ENCODE measurements at places on chromosomes 2 and 18.

GRCh38 chr2:9327873-9328352, 95.4 kb downstream of the ITGB1BP1 start:
- no peak for DNase-seq

DNA sequence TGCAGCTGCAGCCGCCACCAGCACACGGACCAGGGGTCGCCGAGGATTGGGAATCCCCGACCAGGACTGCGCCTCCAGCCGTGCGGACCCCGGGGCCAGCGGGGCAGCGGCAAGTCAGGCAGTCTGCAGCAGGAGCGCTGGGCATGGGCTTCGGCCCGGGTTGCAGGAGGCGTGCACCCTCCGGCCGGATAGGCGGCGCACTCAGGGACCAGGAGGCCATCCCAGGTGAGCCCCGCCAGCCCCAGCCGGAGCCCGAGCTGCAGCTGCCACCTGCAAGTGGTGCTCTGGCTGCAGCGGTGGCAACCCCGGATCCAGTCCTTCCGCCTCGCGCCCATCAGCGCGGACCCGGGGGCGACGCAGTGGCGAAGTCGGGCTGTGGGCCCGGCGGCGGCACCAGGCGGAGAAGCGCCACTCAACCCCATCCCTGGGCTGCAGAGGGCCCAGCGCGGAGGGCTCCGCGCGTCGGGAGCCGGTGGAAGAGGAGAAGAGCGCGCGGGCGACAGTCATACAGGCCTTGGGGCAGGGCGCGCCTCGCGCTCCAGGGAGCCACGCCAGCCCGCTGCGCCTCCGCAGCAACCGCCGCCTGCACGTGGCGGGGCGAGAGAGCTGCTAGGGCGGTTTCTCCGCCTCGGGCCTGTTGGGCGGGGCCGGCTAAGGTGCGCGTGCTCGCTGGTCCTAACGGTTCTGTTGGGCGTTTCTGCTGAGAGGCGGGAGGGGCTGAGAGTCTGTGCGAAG, 73.8 kb downstream of the RPIA start:
- peak; percentile 75 for DNase-seq

GRCh38 chr2:30647752-30648457, 159.3 kb downstream of the CAPN13 start:
- DNase-seq = no peak

GRCh38 chr2:13791019-13791547, 841.4 kb upstream of the LRATD1 start:
- no peak for DNase-seq

- DNase-seq = no peak
Observed at GRCh38 chr2:191215666-191216065, 29.5 kb upstream of the MYO1B start.

GRCh38 chr2:74001121-74001520, 16.4 kb downstream of the TET3 start:
- DNase-seq = no peak

- no peak for DNase-seq
Observed at GRCh38 chr2:223005496-223005895, 46.5 kb upstream of the KCNE4 start.

DNA sequence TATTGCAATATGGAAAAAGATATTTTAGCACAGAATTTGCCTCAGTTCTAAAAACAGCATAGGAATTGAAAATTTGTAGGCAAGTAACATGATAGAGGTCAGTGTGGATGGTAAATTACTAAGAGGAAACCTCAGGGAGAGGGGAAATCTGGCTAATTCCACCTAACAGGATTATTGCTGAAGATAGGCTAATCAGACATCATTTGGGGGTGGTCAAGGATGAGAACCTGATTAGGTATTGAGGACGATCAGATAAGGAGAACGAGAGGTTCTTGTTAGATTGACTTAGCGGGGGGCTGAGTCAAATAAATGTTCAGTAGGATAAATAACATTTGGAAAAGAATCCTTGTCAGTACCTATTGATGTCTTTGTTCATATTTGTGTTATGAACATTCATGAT, 543.2 kb upstream of the LRRTM4 start:
- no peak for DNase-seq

DNA sequence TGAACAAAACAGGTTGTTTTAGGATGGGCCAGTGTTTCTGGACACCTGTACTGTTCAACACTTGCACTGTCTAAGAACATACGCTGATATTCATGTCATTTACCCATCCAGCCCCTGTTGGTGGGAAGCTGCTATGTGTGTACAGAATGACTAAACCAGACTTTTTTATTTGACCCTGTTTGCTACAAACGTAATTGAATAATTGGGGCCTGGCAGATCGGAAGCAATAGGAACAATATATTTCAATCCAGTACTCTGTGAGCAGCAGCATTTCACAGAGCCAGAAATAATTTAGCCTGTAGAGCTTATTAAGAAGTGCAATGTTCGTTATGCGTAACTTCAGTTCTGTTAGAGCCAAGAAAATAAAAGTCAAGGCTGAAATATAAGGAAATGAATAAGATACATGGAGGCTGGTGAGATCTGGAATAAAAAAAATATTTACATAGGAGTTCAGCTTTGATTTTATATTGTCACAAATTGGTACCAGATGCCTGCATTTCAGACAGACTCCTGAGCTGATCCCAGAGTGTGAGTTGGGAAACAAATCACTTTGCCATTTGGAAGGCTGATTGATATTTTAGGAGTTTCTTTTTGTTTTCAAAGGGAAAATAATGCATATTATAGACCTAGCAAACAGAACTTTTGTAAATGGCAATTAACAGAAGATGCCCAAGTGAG, 19.7 kb downstream of the CABLES1 start:
- no peak for DNase-seq

DNA sequence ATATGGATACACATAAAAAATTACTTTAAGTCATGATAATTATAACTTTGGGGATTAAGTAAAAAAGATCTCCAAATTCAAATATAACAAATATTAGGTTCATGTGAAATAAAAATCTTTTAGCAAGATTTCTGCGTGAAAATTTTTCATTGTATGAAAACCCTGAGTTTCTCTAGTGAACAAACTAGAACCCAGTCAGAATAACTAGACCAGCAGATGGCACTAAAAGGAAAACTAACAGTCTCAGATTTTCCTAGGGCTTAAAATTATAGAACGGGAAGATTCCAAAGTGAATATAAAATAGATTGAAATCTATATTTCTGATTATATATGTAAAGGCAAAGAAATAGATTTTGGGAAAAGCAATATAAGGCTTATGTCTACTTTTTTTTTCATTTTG, 43.3 kb downstream of the TMEM200C start:
- no peak for DNase-seq

GRCh38 chr18:47601581-47602272, 328.7 kb downstream of the SMAD2 start:
- DNase-seq = no peak

- no peak for DNase-seq
Observed at GRCh38 chr2:101679801-101680487, 17.6 kb upstream of the MAP4K4 start.

DNA sequence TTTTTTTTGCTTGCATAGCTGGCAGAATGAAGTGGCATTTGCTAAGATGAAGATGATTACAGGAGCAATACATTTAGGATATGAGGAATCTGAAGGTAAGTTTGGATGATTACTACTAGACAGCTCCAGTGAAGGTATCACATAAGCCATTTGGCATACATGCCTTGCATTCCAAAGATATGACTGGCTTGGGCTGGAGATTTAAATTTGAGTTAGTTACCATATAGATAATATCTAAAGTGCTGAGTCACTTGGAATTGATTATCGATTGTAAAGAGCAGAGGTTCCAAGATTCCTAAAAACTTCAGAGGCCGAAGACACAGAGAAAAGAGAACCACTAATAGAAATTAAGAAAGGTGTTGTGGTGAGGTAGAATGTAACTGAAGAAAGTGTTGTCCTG, 1026.4 kb downstream of the DSC3 start:
- no peak for DNase-seq

DNA sequence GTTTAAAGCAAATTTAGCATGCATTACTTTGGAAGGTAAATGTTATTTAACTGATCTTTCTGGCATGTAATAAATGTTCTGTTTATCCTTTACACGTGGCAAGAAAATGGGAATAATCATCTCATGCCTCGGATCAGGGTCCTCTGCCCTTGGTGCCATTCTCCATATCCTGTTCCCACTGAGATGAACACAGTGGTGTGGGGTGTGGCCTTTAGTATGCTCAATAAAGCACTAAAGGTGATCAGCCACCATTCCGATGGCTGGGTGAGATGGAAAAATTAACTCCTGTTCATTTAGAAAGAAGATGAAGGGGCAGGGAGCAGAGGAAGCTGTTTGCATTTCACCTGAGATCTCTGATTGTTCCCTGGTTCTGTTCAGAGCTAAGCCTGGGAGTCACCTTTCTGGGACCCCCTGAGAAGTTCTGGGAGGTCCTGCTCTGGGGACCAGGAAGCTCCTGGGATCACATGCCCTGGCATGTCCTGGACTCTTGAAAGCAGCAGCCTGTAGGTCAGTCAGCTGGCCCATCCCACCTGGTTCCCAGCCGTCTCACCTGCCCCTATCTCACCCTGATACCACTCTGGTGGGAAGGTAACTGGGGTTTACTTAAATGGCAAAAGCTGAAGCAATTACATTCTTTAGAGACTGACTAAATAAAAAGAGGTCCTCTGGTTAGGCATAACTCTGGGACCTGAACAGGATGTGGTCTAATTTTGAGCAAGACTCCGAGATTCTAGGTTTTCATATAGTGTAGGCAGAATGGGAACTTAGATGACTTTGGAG, 288.9 kb upstream of the EPAS1 start:
- no peak for DNase-seq

GRCh38 chr2:70510313-70510712, 43.3 kb downstream of the TGFA start:
- no peak for DNase-seq

- DNase-seq = no peak
Observed at GRCh38 chr2:233088972-233089345, 28.8 kb downstream of the INPP5D start.

- no peak for DNase-seq
Observed at GRCh38 chr2:98465456-98466226, 21.0 kb downstream of the INPP4A start.

DNA sequence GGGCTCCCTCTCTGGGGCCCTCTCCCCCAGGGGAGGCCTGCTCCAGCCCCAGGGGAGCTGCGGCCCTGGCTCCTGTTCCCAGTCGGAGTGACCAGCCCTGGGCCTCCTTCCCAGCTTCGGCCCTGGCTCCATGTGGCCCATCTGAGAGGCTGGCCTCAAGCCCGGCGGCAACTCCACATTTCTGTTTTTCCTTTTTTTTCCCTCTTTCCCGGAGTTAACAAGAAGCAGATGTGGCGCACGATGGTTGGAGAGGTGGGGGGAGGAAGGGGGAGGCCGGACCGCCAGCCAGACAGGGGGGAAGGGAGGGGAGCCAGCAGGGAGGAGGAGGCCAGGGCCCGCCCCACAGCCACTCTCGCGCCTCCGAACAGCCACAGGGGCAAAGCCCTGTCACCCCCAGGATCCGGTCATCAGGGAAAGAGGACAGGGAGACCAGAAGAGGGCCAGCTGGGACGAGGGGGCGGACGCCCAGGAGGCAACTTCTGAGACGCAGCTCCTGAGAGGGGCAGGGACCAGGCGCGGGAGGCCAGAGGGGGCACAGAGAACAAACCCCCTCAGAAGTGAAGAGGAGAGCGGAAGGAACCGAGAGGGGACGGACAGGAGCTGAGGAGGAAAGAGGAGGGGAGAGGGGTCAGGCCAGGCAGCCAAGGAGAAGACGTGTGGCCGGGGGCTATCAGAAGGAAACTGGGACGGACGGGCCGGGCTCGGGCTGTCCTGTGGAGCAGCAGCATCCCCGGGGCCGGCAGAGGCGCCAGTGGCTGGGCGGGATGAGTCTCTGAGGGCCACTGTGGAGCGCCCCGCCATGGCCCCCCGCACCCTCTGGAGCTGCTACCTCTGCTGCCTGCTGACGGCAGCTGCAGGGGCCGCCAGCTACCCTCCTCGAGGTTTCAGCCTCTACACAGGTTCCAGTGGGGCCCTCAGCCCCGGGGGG, at the start of gene EMILIN1:
Gene EMILIN1 (plus strand): TSS at position 349 of the 928 bp plus-strand sequence. CDS start 451 bp downstream, at position 800.
- DNase-seq = peak; percentile 31

- no peak for DNase-seq
Observed at GRCh38 chr2:168430431-168430830, 25.6 kb upstream of the CERS6 start.

DNA sequence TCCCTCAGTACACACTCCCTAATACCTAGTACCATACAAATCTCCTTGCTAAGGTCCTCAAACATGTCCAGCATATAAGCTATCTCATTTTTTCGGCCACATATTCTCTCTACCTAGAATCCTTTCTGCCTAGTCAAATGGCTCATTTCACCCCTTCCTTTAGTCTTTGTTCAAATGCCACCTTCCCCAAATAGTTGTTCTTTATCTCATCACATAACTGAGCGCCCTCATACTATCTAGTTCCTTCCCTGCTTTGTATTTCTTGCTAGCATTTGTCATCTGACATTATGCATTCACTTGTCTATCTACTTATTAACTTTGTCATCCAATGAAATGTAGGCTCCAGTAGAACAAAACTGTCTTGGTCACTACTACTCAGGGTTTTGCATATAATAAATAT, 35.5 kb downstream of the RPRD1A start:
- no peak for DNase-seq

- no peak for DNase-seq
Observed at GRCh38 chr2:143357966-143358365, 228.7 kb downstream of the ARHGAP15 start.

- DNase-seq = no peak
Observed at GRCh38 chr2:180258041-180258537, 251.0 kb upstream of the CWC22 start.

DNA sequence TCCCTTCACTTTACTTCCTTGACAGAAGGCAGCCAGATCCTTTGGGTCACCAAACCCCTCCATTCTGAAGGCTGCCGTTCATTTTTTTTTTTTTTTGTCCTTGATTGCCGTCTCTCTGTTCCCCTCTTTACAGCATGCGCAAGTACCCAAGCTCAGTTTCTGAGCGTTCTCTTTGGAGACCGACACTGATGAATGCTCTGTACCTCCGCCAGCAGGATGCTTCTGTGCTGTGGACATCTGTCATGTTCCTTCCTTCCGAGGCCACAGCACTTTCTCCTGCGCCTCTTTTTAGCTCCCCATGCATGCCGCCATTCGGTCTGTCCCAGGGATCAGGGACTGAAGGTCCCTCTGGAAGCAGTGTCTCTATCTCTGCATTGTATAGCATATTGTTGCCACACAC, 278.7 kb upstream of the RAB12 start:
- no peak for DNase-seq

DNA sequence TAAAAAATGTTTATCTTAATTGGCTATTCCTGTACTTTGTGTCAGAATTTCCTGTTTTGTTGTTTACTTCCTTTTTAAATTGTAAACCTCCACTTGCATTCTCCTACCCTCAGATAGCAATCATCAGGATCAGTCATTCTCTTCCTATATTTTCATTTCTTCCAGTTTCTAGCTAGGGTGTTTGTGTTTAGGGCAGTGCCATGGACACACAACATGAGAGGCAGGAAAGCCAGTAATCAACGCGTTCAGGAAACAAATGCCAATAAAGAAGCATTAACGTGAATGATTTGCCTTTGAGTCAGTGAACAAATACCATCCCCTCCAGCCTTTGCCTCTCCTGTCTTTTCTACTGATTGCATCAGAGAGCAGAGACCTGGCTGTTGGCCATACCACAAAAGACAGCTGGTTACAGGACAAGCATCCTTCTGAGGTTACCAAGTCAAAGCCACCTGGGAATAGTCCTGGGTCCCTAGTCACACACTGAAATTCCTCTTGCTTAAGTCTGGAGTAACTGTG, 56.7 kb upstream of the FHL2 start:
- DNase-seq = no peak

GRCh38 chr2:235461763-235462414, 32.0 kb upstream of the AGAP1 start:
- no peak for DNase-seq
